ENCODE measurements at places on chromosomes 3 and 15.

GRCh38 chr15:39869858-39870515, 50.1 kb downstream of the GPR176 start:
- DNase-seq = no peak

DNA sequence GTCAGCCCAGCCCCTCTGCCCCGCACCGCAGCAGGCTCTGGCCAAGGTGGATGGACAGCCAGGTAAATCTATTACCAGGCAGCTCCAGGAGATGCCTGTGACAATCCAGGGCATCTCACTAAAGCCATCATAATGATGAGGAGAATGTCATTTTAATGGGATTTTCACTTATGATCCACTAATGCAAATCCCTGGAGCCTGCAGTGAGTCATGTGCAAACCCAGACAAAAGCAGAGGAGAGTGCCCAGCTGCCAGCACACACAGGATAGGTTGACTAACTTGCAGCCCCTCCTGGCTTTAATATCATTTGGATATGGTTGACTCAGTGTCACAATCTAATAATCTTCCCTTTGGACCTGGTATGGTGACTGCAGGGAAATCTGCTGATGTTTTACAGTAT, 206.9 kb upstream of the TRIM42 start:
- DNase-seq = no peak

- DNase-seq = no peak
These were observed 79.7 kb upstream of the CGNL1 start for GRCh38 chr15:57296473-57297162.

DNA sequence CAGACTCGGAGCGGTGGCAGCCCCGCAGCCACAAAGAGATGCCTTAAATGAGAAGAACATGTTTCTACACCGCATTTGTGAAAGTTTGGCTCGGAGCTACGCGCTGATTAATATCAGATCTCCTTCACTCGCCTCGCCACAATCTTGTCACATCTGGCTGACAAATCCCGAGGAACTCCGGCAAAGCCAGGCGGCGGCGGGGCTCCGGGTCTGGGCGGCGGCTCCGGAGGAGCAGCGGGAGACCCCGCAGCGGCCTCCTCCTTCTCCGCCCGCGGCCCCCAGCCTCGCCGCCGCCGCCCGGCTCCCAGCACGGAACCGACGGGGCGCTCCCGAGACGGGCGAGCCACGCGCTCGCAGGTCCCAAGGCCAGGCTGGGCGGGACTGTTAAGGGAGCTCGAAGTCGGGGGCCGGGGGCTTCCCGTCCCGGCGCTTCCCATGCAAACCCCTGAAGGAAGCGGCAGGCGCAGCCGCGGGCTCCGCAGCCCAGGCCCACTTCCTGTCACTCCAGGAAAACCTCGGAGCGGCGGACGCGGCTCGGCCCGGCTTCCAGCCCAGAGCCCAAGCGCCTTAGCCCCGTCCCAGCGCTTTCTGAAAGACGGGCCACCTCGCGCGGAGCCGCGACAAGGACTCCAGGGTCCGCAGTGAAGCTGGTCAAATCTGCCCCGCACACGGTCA, 1.2 kb downstream of the BNC1 start:
- no peak for DNase-seq

GRCh38 chr3:122973893-122974615, 53.5 kb downstream of the SEMA5B start:
- no peak for DNase-seq

DNA sequence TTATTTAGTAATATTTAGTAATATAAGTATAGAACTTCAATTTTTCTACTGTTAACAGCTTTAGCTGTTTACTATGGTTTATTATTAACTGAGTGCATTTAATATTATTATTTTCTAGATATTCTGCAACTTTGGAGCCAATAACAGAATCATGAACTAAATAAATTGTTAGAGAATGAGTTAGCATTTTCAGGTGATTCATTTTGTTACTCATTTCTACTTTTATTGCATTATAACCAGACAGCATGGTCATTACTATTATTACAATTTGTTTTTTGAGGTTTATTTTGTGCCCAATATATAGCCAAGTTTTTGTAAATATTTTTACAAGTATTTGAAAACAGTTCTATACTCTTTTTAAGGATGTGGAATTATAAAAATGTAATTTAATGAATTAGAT, 279.6 kb downstream of the SQOR start:
- DNase-seq = no peak

DNA sequence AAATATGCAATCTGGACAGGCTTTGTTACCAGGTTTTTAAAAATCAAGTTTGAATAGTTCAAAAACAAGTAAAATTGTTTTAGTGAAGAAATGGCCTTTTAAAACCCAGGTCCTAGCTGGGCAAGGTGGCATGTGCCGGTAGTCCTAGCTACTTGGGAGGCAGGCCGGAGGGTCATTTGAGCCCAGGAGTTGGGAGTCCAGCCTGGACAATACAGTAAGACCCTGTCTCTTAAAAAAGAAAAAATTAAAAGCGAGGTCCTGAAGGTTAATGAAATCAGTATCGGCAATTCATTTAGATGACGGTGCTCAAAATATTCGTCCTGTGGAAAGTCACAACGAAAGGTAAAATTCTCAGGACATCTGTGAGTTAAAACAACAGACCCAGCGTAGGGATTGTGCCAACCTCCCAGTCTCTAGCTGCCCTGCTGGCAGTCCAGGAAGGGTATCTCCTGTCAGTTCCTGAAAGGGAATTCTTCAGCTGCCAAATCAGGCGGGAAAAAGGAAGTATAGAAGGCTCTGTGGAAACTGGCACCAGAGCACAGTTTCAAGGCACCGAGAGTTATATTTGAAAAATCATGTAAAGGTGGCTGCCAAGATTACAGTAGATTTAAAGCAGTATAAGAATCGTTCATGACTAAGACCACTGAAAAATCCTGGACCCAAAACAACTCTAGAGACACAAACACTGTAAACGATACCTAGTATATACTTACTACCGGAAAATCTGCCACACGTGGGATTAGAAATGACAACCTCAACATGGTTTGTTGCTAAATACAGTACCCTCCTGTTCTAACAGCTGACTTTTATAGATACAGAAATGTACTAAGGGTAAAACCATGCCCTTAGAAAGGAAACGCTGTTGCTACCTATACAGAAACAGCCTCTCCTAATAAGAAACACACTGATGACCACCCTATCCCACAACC, 1.2 kb upstream of the ABHD17C start:
- no peak for DNase-seq

GRCh38 chr3:179088306-179088705, 16.7 kb upstream of the ZMAT3 start:
- DNase-seq = no peak

GRCh38 chr3:127457094-127457475, 133.4 kb downstream of the TPRA1 start:
- no peak for DNase-seq

Data from effector memory CD4-positive, alpha-beta T cell (primary cell).